Caco-2 (cell line): ENCODE measurements at places on chromosomes 5 and 9.

DNA sequence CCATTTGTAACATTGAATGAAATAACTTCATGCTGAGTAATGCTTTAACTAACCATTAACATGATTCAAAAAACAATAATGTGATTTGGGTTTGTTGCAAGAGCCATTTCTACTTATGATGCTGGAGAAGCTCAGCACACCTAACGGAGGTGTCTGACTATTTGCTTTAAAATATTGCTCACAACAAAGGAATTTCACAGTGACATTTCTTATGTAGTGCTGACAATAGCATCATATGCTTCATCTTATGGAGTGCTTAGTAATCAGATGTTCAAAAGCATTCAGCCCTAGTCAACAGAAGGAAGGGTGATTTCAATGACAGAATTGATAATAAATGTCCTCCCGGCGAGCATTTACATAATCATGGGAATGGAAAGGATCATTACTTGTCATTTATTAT lies 1003.3 kb upstream of the COX7C start:
- H3K27ac ChIP-seq, result no peak overlapping the region
- no peak overlapping the region for H3K4me3 ChIP-seq
- no peaks in the 10 kb centered on the region for H3K4me1 ChIP-seq
- no peaks in the 10 kb centered on the region for H3K36me3 ChIP-seq
- no peak for DNase-seq

GRCh38 chr5:72179028-72179815 lies 71.9 kb downstream of the MAP1B start:
- no peaks in the 10 kb centered on the region for H3K27me3 ChIP-seq
- H3K4me1 ChIP-seq, result no peaks in the 10 kb centered on the region
- H3K27ac ChIP-seq, result no peak overlapping the region
- DNase-seq, result no peak

GRCh38 chr9:4420351-4420750 lies 69.9 kb upstream of the SLC1A1 start:
- no peak overlapping the region for H3K4me3 ChIP-seq
- no peak for DNase-seq
- no peak overlapping the region for H3K27ac ChIP-seq
- peaks cover 55% of the 10 kb centered on the region for H3K4me1 ChIP-seq
- no peaks in the 10 kb centered on the region for H3K27me3 ChIP-seq

DNA sequence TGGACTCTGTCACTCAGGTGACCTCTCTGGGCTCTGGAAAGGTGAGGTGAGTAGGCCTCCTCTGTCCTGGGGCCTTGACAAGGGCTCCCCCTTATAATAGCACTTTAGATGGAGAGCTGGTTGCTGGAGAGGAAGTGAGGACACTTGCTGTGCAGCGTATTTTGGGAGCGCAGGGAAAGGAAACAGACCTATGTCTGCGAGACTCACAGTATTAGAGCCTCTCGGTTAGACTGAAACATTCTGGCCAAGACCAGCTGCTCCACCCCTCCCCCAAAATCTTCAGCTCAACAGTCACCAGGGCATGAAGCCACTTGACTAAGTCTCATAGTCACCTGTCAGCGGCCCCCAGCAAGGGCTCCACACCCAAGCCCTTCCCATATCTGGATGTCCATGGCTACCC lies 213.6 kb downstream of the AGTPBP1 start:
- no peak overlapping the region for H3K4me3 ChIP-seq
- no peak overlapping the region for H3K27ac ChIP-seq
- H3K27me3 ChIP-seq, result no peaks in the 10 kb centered on the region; the same call in 1 of the 2 replicates
- DNase-seq, result no peak
- no peaks in the 10 kb centered on the region for H3K36me3 ChIP-seq

DNA sequence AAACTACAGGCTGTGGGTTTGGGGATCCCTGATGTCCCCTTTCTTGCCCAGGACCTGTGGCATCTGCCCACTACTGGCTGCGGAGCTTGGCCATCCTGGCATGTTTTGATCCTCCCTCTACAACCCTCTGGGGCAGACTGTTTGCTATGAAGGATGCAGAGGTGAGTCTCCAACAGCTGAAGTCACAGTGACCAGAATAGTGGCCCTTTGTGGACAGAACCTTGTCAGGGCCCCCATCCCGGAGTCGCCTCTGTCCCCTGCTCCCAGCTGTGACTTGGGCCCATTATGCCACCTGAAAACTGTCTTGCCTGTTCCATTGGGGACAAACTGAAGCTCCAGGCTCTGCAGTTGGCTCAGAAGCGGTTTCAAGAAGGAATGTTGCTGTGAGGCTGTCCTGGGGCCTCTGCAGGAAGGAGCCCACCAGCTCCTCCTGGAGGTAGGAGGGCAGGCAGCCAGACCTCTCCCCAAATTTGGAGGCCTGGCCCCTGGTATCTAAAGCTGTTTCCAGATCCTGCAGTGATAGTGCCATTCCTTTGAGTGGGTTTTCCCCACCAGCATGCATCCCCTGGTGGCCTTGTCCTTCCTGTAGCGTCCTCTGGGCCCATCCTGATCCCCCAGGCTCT lies 93.3 kb downstream of the BARX1 start:
- no peak overlapping the region for H3K27ac ChIP-seq
- no peak for DNase-seq
- H3K27me3 ChIP-seq, result no peaks in the 10 kb centered on the region; the same call in 1 of the 2 replicates
- no peaks in the 10 kb centered on the region for H3K4me1 ChIP-seq
- H3K36me3 ChIP-seq, result no peaks in the 10 kb centered on the region
- no peak overlapping the region for H3K4me3 ChIP-seq

DNA sequence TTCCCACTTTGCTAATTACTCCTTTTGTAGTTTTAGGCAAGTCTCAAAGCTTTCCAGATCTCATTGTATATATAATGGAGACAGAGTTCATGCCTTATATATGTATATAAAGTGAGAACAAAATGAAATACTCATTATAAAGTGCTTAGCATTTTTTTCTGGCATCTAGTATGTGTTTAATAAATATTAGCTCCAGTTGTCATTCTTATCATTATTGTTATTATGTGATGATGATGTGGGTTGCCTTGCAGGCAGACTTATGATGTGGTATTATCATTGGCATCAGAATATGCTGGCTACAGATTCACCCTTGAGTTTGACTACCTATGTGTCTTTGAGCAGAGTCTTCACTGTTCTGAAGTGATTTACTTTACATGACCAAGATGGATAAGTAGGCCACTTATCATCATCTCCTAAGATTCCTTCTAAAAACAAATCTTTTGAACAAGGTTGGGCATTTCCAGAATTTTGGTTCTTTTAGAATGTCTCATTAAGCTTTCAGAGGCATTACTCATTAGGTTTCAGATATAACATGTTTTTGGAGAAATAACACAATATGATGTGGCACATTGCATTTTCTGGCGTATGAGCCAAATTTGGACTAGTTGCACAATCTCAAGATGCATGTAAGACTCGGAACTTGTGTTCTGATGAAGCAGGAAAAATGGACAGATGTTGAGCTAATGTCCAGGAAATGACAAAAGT lies 145.6 kb upstream of the TNC start:
- no peaks in the 10 kb centered on the region for H3K36me3 ChIP-seq
- H3K4me3 ChIP-seq, result no peak overlapping the region
- DNase-seq, result no peak
- H3K27me3 ChIP-seq, result no peaks in the 10 kb centered on the region
- H3K4me1 ChIP-seq, result no peaks in the 10 kb centered on the region

DNA sequence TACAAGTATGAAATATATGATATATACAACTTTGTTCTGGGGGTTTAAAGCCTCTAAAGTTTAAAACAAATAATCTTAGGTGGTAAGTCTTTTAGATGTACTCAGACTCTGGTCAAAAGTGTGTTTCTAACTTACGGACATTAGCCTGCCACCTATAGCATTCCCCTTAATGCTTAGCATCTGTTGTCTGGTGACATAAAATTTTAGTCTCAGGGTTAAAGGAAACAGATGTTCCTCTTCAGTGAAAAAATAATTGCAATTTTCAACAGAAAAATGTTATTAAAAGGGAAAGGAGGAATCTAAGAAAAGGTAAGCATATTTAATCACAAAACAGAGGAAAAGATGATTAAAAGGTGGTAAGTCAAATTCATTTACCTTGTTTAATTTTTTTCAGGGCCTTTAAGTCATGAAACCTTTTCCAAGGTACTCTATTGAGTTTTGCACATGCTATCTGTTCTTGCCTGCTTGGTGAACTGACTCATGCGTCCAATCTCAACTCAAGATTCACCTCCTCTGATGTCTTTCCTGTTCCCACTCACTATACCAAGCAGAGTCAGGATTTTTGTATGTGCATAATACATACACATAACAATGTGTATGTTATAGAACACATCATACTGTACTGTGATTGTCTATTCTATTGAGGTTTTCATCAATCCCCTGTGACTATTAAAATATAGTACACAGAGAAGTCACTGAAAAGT lies 7.9 kb downstream of the TMEM167A start:
- H3K27ac ChIP-seq, result no peak overlapping the region
- 0 out of 2 replicates have a peak, but pooled peaks cover 1% of the 10 kb centered on the region for H3K36me3 ChIP-seq
- H3K4me1 ChIP-seq, result 0 out of 2 replicates have a peak, but pooled peaks cover 4% of the 10 kb centered on the region
- H3K4me3 ChIP-seq, result no peak overlapping the region
- DNase-seq, result no peak
- H3K27me3 ChIP-seq, result no peaks in the 10 kb centered on the region

DNA sequence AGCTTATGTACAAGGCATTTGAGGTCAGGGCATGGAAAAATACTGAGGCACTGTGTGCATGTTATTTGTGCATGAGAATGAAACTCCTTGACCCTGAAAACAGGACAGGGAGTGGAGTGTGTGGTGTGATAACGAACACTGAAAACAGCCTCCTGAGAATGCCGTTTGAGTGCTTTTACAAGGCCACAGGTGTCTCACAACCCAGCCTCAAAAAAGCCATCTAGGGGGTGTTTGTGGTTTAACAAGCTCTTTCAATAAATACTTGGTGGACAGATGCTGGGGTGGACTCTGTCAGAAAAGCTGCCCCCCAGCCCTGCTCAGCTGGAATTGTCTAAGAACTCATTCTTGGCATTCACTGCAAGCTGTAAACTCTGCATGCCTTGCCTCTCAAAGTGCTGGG lies 94.0 kb upstream of the SLC25A48 start:
- no peak overlapping the region for H3K27ac ChIP-seq
- H3K4me3 ChIP-seq, result no peak overlapping the region
- no peak for DNase-seq
- H3K4me1 ChIP-seq, result no peaks in the 10 kb centered on the region
- H3K36me3 ChIP-seq, result no peaks in the 10 kb centered on the region

- no peak overlapping the region for H3K4me3 ChIP-seq
- H3K27ac ChIP-seq, result peak overlapping the region; percentile 1
- H3K4me1 ChIP-seq, result peaks cover 85% of the 10 kb centered on the region
- DNase-seq, result peak; percentile 71
Measured at GRCh38 chr5:39194466-39195136, 24.8 kb downstream of the FYB1 start.

- no peaks in the 10 kb centered on the region for H3K27me3 ChIP-seq
- DNase-seq, result no peak
- no peaks in the 10 kb centered on the region for H3K36me3 ChIP-seq
- no peak overlapping the region for H3K27ac ChIP-seq
- H3K4me1 ChIP-seq, result no peaks in the 10 kb centered on the region
Measured at GRCh38 chr5:107824821-107825220, 154.1 kb upstream of the EFNA5 start.

DNA sequence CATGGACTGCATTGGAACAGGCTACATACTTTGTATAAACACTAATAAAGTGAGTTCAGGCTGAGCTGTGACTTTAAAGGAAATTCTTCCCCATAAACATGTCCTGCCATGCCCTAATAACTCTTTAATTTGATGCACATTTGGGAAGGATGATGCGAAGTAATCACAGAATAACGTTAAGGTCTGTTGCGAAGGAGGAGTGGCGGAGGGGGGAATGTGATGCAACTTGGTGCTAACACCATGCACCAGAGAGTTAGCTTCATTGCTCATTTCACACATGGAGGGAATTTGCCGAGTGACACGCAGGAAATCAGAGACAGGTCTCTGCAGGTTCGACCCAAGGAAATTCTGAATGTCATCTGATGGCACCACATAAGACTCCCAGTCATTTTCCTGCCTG lies 32.9 kb downstream of the SLIT3 start:
- peaks cover 34% of the 10 kb centered on the region for H3K4me1 ChIP-seq
- no peak for DNase-seq
- no peak overlapping the region for H3K27ac ChIP-seq
- H3K4me3 ChIP-seq, result no peak overlapping the region

DNA sequence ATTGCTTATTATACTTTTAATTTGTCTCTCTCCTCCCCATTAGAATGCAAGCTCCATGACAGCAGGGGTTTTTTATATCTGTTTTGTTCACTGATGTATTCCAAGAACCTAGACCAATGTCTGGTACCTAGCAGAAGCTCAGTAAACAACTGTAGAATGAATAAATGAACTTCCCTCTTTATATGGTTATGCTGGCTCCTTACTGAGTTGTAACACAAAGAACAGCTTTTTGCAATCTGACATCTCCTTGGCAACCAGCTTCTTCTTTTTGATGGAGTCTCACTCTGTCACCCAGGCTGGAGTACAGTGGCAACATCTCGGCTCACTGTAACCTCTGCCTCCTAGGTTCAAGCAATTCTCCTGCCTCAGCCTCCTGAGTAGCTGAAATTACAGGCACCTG lies 13.6 kb downstream of the TRMO start:
- DNase-seq, result no peak
- H3K27ac ChIP-seq, result no peak overlapping the region
- peaks cover 5% of the 10 kb centered on the region; the same call in 1 of the 2 replicates for H3K4me1 ChIP-seq
- H3K27me3 ChIP-seq, result no peaks in the 10 kb centered on the region
- H3K36me3 ChIP-seq, result no peaks in the 10 kb centered on the region; the same call in none of the 2 replicates
- no peak overlapping the region for H3K4me3 ChIP-seq

GRCh38 chr5:128328446-128328845 lies 209.6 kb downstream of the FBN2 start:
- H3K4me3 ChIP-seq, result no peak overlapping the region
- no peaks in the 10 kb centered on the region for H3K27me3 ChIP-seq
- no peaks in the 10 kb centered on the region for H3K36me3 ChIP-seq

- H3K4me1 ChIP-seq, result peaks cover 65% of the 10 kb centered on the region
- H3K27me3 ChIP-seq, result no peaks in the 10 kb centered on the region
- no peak overlapping the region for H3K27ac ChIP-seq
- DNase-seq, result peak; percentile 20
- H3K4me3 ChIP-seq, result no peak overlapping the region
- no peaks in the 10 kb centered on the region for H3K36me3 ChIP-seq
Measured at GRCh38 chr5:76384189-76384588, 18.9 kb upstream of the IQGAP2 start.

DNA sequence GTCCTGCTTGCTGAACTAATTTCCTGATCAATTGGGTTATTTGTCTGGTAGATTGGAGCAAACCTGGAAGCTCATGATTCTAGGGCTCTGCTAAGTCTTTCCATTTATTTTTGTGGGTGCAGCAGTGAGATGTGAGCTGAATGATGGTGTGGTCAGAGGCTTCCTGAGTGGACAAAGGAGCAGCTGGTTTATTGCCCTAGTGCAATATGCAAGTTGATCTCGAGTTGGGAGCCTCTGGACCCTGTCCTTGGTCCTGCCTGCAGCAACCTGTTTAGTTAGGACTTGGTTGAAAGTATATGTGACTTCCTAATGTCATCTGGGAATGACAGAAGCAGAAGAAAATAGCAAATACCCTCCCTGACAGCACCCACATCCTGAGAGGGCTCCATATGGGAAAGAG lies 4.2 kb upstream of the UNC5A start:
- H3K4me3 ChIP-seq, result no peak overlapping the region
- H3K36me3 ChIP-seq, result no peaks in the 10 kb centered on the region
- peak; percentile 47 for DNase-seq
- peaks cover 7% of the 10 kb centered on the region for H3K4me1 ChIP-seq
- H3K27me3 ChIP-seq, result peaks cover 2% of the 10 kb centered on the region; the same call in 1 of the 2 replicates
- no peak overlapping the region for H3K27ac ChIP-seq

- no peak overlapping the region for H3K27ac ChIP-seq
- H3K4me1 ChIP-seq, result peaks cover 16% of the 10 kb centered on the region; the same call in 1 of the 2 replicates
- H3K4me3 ChIP-seq, result no peak overlapping the region
Measured at GRCh38 chr9:109771796-109772531, 8.0 kb upstream of the PALM2AKAP2 start.
